ENCODE measurements at places on chromosomes 4 and X.

DNA sequence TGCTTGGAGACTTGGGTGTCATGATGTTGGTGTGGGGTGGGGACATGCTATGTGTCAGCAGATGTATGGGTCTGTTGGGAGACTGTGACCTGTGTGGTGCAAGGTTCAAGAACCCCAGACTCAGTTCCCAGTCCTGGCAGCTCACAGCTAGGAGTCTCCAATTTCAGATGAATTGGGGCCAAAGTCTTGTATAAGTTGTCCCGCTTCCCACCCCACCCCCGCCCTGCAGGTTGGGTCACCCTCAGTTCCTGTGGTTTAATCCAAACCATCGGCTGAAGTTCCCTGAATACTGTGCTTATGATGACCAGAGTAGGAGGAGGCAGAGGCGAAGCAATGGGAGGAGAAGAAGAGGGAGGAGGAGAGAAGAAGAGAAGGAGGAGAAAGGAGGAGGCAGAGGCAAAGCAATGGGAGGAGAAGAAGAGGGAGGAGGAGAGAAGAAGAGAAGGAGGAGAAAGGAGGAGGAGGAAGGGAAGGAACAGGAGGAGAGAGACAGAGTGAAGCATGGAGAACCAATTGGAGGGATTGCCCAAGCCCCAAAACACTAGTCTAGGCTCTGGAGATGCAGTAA is 112.6 kb downstream of the EFNB1 start:
- DNase-seq = no peak

GRCh38 chr4:142983065-142983464 is 137.0 kb upstream of the INPP4B start:
- no peak for DNase-seq

DNA sequence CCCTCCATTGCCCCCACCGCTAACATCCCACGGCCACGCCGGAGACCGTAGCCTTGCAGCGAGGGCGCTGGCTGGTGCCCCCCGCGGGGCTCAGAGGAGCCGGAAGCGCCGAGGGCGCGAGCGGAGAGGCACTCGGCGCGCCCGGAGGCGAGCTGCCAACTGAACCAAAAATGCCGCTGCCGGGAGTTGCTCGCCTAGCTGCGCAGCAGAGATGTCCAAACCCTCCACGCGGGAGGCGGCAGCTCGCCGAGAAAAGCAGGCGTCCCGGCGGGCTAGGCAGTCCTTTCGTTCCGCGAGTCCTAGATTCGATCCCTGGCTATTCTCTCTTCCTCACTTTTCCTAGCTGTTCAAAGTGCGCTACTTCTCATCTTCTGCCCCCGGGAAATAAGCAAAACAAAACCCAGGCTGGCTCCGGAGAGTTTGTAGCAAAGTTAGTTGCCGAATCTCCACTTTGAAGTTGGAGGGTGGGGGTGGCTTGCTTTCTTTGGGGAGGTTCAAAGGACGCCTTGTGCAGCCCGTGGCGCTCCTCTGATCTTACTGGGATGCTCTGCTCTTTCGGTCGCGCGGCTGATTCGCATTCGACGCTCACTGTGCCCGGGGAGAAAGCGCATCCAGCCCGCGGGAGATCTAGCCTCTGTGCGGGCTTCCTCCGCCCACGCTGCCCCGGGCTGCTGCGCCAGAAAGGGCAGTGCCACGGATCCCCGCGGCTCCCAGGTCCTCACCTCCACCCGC is 723 bp downstream of the NKX6-1 start:
- no peak for DNase-seq

DNA sequence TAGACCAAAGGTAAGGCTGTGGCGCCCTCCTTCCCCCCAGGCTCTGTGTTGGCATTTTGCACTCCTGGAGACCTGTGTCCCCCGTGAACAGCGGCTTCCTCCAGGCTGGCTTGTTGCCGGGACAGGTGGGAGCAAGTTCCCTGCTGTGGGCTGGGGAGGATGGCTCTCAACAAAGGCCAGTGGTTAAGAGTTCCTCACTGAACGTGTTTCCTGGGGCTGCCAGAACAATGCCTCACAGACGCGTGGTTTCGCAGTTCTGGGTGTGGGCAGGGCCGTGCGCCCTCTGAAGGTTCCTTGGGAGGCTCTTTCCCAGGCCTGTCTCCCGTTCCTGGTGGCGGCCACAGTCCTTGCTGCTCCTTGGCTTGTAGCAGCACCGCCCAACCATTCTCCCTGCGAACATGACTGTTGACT is 33.4 kb downstream of the NELFA start:
- no peak for DNase-seq

DNA sequence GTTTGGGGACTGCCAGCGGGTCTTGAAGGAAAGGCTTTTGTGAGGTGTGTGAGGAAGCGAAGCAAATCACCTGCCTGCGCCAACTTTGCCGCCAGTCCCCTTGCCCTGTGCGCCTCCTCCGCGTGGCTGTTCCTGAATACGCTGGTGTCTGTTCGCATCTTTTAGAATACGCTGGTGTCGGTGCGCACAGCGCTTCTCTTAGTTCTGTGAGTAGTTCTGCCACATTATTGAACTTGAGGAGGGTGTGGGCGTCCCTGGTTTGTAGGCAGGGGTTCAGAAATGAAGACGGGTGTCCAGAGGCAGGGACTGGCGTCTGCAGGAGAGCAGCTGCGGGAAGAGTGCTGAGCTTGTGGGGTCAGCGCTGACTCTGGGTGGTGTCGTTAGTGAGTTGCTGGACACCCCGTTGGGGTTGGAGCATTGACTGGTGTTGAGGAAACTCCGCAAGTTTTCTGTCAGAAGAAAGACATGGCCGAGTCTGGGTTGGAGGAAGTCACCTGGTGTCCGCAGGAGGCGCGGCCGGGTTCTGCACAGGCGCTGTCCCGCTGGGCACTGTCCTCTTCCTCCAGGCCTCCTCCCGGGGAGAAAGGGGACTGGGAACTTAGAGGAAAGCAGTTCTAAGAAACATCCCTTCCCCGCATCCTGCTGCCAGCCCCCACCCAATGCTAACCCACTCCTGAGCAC is 930 bp downstream of the ZNF718 start:
- peak; percentile 53 for DNase-seq

DNA sequence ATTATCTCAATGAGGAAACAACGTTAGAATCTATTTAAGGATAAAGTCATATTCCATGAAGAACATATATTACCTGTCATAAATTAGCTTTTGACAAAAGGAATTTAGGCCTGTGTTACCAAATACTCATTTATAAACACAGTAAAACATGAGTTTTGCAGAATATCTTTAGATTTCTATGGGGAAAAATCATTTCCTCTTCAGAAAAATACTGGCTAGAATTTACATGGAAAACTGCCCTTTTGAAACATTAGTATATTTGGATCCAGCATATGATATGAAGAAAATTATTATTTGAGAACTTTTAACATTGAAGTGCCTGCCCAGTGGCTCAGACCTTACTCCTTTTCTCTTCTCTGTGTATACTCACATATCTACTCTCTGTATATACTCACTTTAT is 131.4 kb upstream of the NEIL3 start:
- DNase-seq = no peak

- DNase-seq = no peak
These were observed 165.9 kb downstream of the KIT start for GRCh38 chr4:54823616-54824015.

- no peak for DNase-seq
These were observed 56.3 kb upstream of the ATP6AP2 start for GRCh38 chrX:40524423-40524822.
